ENCODE measurements at places on chromosomes 6 and 20. TPM values are rescaled to one million over a fixed set of nuclear protein-coding genes. Genes with fewer than 3 reads are reported as not detected.
A peak's percentile ranks its signal among the peaks of the same experiment; 100 is the strongest.

PHACTR3 gene
- total RNA-seq, result 9.0 TPM

RNF144B gene
- 109 TPM for total RNA-seq

TGM3 gene
- total RNA-seq, result 0.32 TPM

FOXQ1 gene
- total RNA-seq, result 7.5 TPM

OR12D2 gene
- total RNA-seq, result not detected

SYCP2 gene
- total RNA-seq, result 3.5 TPM

AKAP7 gene
- total RNA-seq, result 11.0 TPM

GSTA3 gene
- 2.1 TPM for total RNA-seq

DNA sequence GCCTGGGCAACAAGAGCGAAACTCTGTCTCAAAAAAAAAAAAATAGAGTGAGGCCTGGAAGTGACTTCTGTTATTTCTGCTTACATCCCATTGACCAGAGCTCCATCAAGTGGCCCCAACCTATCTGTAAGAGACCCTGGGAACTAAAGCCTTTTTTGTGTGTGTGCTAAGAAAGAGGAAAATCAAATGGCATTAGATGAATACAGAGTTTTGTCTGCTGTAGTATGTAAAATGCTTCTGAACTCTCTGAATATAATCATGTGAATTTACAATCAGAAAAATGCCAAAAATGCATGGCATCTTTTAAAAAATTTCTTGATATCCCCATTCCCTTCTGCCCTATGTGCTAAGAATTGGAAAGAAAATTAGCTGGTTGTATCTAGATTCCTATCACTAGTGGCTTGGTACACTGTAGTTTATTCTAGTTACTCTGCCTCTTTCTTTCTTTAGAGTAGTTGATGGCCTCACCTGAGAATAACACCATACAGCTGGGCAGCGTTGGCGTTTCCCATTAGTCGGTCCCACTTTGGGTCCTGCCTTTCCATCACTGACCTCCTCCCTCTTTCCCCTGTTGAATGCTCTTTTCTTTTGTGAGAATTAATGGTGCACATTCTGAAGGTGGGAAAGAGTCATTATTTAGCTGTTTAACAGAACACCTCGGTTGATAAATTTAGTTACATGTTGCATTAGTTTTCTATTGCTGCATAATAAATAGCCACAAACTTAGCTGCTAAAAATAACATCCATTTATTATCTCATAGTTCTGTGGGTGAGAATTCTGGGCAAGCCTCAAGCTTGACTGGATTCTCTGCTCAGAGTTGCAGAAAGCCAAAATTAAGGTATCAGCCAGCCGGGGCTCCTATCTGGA lies 38.2 kb downstream of the SAMD5 start:
- H3K27ac ChIP-seq, result no peak overlapping the region
- H3K36me3 ChIP-seq, result no peaks in the 10 kb centered on the region
- no peak overlapping the region for H3K4me3 ChIP-seq
- no peaks in the 10 kb centered on the region for H3K27me3 ChIP-seq

- H3K27ac ChIP-seq, result no peak overlapping the region
- H3K4me3 ChIP-seq, result no peak overlapping the region
- no peaks in the 10 kb centered on the region for H3K4me1 ChIP-seq
- H3K36me3 ChIP-seq, result no peaks in the 10 kb centered on the region
Observed at GRCh38 chr6:46788791-46789190, 4.4 kb upstream of the MEP1A start.

GRCh38 chr20:35551503-35551902 lies 9.6 kb downstream of the ERGIC3 start:
- H3K36me3 ChIP-seq, result peaks cover 94% of the 10 kb centered on the region
- no peaks in the 10 kb centered on the region for H3K27me3 ChIP-seq
- no peak overlapping the region for H3K4me3 ChIP-seq
- H3K27ac ChIP-seq, result no peak overlapping the region

DNA sequence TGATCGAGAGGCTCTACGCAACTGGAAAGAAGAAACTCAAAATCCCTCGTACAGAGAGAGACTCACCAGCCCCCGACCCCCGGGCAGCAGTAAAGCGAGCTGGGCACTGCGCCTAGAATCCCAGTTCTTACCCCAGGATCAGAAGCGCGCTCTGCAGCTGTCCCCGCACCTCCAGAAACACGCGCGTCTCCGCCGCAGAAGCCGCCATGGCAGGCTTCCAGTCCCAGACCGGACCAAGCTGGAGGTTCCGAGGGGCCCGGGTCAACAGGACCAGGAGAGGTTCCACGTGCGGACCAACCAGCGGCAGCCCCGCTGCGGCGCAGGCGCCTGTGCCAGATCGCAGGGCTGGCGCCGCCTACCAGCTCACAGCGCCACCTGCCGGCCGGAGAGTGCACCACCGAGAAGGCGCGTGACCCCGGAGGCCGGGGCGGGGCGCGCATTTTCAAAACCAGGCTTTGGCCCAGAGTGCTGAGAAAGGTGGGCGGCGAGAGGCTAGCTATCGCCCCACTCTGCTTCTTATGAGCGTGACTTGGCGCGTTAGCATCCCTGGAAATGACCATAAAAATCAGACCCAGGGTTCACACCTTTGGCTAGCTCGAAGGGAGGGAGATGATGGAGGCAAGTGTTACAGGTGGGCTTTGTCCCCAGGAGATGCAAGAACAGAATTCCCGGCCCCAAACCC lies at the start of gene UBE3D:
Gene UBE3D, minus strand, starts transcription at position 331 of the 682 bp plus-strand sequence. Its CDS starts 123 bp downstream, at position 208.
- no peaks in the 10 kb centered on the region for H3K27me3 ChIP-seq
- H3K4me1 ChIP-seq, result peaks cover 34% of the 10 kb centered on the region
- H3K4me3 ChIP-seq, result peak within 1 kb of the TSS; percentile 81
- DNase-seq, result peak; percentile 95

DNA sequence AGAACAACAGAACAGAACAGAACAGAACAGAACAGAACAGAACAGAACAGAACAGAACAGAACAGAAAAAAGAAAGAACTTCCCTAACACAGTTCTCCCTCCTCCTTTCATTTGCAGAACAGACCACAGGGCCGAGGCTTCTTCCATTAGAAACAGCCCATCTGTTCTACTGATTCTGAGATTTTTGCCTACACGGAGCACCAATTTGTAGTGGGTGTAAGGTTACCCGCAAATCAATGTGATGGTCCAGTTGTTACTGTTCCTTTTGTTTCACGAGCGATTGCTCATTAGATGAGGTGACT lies 734 bp upstream of the OGFRL1 start:
- peak overlapping the region; percentile 71 for H3K4me3 ChIP-seq
- H3K4me1 ChIP-seq, result peaks cover 36% of the 10 kb centered on the region
- H3K36me3 ChIP-seq, result no peaks in the 10 kb centered on the region
- H3K27ac ChIP-seq, result peak overlapping the region; percentile 88
- no peak for DNase-seq

GRCh38 chr20:58130581-58130980 lies 97.9 kb downstream of the ANKRD60 start:
- H3K4me3 ChIP-seq, result no peak overlapping the region
- H3K27me3 ChIP-seq, result peaks cover 5% of the 10 kb centered on the region
- DNase-seq, result no peak
- peak overlapping the region; percentile 49 for H3K27ac ChIP-seq
- H3K4me1 ChIP-seq, result peaks cover 8% of the 10 kb centered on the region

DNA sequence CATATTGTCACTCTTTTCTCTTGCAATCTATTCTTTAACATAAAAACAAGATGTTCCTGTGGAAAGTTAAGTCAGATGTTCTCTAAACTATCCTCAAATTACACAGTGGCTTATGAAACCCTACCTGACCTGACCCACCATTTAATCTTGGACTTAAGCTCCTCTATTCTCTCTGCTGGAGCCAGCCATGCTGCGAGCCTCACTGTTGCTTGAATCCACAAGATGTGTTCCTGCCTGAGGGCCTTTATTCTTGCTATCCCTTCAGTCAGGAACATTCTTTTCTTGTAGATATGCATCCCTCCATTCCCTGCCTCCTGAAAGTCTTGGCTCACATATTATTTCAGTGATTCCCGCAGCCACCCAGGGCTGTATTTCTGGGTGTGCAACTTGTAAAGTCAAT lies 283.2 kb downstream of the EPHA7 start:
- no peak overlapping the region for H3K4me3 ChIP-seq
- no peaks in the 10 kb centered on the region for H3K36me3 ChIP-seq
- no peaks in the 10 kb centered on the region for H3K4me1 ChIP-seq
- DNase-seq, result no peak
- H3K27ac ChIP-seq, result no peak overlapping the region

DNA sequence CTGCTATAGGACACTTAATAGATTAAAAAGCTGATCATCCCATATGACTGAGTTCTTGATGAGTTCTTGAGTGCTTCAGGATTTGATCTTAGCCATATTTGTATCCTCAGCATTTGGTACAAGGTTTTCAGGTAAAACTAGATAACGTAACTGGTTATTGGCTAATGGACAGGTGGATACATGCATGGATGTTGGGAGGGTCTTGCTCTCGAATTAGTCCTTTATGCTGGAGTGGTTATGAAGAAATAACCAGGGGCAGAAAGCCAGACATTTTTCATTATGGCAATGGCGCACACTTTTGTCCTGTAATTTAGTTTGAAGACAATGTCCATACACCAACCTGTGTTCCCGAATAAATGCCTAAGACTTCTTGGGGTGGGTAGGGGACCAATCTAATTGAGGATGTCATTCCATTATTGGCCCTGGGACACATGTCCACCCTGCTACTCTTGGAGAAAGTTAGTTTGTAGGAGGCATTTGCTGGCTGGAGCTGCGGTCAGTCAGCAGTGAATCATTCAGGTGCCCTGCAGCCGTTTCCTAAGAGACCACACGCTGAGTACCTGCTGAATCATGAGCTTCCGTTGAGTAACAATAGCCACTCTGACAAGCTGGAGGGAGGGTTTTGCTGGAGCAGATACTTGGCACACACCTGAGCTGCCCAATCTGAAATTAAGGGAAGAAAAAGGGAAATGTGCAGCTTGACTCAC lies 194.4 kb downstream of the FOXA2 start:
- peak; percentile 69 for DNase-seq
- peak overlapping the region; percentile 63 for H3K27ac ChIP-seq
- H3K36me3 ChIP-seq, result no peaks in the 10 kb centered on the region
- H3K4me3 ChIP-seq, result no peak overlapping the region
- H3K27me3 ChIP-seq, result no peaks in the 10 kb centered on the region
- no peaks in the 10 kb centered on the region for H3K4me1 ChIP-seq

- H3K4me3 ChIP-seq, result no peak overlapping the region
- no peak for DNase-seq
- H3K36me3 ChIP-seq, result no peaks in the 10 kb centered on the region
- H3K27ac ChIP-seq, result no peak overlapping the region
- no peaks in the 10 kb centered on the region for H3K4me1 ChIP-seq
- no peaks in the 10 kb centered on the region for H3K27me3 ChIP-seq
Observed at GRCh38 chr6:95169775-95170174, 407.6 kb upstream of the MANEA start.
